NCI-H82 (cell line): ENCODE measurements at places on chromosomes 7 and 10.

- peak; percentile 53 for DNase-seq
These were observed 68.4 kb upstream of the TMEM229A start for GRCh38 chr7:124101173-124101768.

GRCh38 chr7:90613088-90613498 is 17.0 kb downstream of the CDK14 start:
- no peak for DNase-seq

- peak; percentile 63 for DNase-seq
These were observed 562 bp downstream of the GRK5 start for GRCh38 chr10:119207713-119208552.

DNA sequence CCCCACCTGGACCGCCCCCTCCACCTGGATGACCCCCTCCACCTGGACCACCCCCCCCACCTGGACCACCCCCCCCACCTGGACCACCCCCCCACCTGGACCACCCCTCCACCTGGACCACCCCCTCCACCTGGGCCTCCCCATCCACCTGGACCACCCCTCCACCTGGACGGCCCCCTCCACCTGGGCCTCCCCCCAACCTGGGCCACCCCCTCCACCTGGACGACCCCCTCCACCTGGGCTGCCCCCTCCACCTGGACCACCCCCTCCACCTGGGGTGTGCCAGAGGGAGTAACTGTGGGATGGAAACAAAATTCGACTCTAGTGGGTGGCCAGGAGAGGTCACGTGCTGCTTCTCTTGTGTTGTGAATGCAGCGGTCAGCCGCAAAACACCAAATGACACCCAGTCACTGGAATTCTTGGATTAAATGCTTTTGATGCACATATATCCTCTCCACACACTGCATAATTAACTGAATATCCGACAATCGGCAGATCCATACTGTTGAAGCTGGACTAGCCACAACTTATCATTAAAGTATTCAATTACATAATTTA is 316.7 kb downstream of the PTPRN2 start:
- no peak for DNase-seq

GRCh38 chr10:93656155-93656554 is 43.8 kb downstream of the PDE6C start:
- no peak for DNase-seq

DNA sequence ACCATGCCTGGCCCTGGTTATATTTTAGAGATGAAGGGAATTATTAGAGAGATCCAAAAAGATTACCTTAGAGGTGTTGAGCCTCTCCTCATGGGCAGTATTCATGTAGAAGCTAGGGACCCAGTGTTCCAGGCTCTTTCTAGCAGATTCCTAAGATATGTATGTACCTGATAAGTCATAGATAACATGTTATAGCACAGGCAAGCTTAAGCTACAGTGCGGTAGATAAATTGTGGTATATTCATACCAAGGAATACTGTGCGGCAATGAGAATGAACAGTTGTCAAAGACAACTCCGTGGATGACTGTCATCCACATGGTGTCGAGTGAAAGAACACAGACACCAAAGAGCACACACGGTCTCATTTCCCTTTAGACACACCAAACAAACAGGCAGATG is 53.1 kb downstream of the TACR2 start:
- no peak for DNase-seq

DNA sequence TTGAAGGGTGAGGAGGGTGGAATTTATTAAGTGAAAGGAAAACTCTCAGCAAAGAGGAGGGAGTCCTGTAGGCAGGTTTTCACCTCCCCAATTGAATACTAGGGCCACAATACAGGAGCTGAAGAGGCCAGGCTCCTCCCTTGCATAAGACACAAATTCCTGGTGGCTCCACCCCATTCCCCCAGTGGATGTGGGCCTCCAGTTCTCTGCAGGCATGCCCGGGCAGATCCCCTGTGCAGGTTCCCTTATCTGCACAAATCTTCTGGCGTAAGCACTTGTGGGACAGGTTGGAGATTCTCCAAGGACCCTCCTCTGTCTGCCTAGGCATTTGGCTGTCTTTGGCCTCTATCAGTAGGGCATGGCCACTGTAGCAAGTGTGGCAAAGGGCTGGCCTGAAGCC is 847.1 kb upstream of the MBL2 start:
- DNase-seq: no peak

GRCh38 chr7:110442381-110442837 is 648.5 kb upstream of the LRRN3 start:
- DNase-seq: peak; percentile 84

GRCh38 chr10:126177417-126178030 is 210.8 kb downstream of the ADAM12 start:
- no peak for DNase-seq

DNA sequence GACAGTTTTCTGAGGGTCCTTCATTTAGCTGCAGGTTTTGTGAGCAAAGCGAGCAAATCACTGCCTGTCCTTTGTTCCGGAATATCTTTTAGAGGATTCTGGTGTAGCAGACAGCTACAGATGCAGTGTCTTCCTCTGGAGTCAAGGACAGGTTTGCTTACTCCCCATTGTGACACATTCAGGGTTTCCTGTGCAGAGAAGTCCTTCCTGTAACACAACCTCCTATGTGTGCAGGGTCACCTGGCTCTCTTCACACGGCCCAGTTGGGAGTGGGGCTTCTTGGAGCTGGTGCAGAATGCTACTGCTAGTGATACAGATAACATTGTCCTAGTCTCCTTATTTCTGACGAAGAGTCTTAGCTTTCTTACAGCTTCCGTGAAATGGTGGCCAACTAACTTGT is 47.9 kb downstream of the RBM33 start:
- DNase-seq: no peak

DNA sequence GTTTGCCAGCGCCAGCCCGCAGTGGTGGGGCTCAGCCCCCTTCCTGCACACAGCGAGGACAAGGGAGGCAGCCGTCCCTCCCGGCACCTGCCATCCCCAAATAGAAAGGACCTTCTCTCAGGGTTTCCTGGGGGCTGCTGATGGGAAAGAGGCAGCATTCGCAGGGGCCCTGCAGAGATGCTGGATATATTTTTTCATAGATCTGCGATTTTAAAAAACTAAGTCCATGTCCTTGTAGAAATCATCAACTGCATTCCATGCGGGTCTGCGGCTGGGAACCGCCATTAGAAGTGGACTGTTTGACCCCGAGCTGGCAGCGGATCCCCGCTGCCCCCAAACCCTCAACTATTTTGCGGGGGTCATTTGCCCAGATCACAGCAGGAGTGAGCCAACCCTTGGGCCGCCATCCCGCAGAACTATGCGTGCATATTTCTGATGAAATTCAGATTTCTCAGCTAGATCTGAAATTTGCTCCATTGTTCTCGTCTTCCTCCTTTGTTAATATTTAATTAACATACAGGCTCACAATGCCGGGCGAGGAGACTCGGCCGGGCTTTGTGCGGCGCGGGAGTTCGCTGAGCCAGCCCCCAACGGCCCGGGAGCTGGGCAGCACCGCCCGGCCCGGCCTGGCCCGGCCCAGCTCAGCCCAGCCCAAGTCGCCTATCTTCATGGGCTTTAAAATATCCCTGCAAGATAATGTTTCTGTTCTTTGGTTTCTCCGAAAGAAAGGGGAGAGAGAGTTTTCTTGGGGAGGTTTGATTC is 2.0 kb downstream of the EN2 start:
- no peak for DNase-seq

GRCh38 chr10:93680412-93681047 is 21.9 kb downstream of the FRA10AC1 start:
- DNase-seq: peak; percentile 83

DNA sequence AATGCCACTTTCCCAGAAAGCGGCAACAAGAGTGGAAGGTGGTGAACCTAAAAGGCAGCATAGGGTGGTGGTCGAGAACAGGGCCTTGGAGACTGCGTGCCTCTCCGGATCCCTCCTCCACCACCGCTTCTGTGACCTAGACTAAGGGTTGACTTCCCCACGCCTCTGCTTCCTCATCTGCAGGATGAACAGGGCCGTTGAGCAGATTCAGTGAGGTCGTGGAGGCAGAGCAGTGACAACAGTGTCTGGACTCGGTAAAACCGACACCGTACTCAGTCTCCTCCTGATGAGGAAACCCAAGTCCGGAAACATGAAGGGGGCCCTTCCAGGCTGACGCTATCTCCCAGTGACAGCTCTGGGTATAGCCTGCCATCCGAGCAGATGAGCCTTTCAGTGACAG is 162.6 kb downstream of the CELF2 start:
- no peak for DNase-seq

DNA sequence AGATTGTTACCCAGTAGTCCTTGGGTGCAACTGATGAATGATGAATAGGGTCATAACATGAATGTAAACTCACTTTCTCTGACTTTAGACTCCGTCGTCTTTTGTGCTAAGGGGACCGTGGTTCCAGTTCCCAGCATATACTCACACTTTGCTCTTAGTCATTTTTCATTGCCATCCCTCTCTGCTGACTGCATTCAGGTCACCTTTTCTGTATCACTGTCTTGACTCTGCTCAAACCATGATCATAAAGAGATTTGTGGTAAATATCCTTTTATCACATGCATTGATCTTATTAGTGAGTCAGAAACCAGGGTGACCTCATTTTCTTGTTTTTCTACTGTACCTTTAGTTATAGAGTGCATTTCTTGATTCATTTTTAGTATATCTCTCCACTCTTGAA is 141.1 kb upstream of the AGR3 start:
- DNase-seq: no peak

GRCh38 chr7:2244404-2244995 is 2.5 kb downstream of the NUDT1 start:
- no peak for DNase-seq

- no peak for DNase-seq
These were observed 92.5 kb upstream of the IKZF1 start for GRCh38 chr7:50212016-50212325.

GRCh38 chr7:112439476-112439875 is 10.8 kb upstream of the IFRD1 start:
- DNase-seq: no peak

GRCh38 chr10:75272896-75273295 is 37.1 kb upstream of the COMTD1 start:
- no peak for DNase-seq

DNA sequence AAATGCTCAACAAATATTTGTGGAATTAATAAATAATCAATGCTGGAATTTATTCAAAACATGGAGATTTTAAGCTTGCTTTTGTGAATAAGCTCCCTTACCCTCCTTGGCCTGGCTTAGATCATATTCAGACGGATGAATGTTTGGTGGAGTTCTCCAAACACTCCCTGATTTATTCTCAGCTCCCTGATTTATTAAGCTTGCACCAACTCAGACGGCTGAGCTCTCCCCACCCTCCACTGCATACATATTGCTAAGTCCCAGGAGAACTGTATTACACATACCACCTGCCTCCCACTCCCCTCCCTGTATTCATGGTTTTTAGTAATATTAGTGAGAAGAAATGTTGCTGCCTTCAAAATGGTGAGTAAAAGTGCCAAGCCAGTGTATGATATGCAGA is 1057.5 kb downstream of the SORCS3 start:
- no peak for DNase-seq

- no peak for DNase-seq
These were observed 7.3 kb upstream of the ZNF22 start for GRCh38 chr10:44993226-44993921.

DNA sequence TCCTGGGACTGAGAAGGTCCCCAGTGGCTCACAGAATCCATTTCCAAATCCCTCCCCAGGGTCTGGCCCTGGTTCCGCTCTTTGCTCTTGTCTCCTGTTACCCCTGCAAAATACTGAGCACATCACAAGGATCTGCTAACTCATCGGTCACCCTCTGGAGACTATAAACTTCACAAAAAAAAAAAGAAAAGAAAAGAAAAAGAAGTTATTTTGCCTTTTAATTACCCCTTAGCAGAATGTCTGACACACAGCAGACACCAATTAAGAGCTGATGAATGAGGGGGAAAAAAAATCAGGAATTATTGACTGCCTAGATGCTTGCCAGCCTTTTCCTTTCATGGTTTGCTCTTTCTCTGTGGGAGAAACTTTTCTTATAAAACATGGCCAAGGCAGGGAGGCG is 578.7 kb downstream of the GRID1 start:
- no peak for DNase-seq

DNA sequence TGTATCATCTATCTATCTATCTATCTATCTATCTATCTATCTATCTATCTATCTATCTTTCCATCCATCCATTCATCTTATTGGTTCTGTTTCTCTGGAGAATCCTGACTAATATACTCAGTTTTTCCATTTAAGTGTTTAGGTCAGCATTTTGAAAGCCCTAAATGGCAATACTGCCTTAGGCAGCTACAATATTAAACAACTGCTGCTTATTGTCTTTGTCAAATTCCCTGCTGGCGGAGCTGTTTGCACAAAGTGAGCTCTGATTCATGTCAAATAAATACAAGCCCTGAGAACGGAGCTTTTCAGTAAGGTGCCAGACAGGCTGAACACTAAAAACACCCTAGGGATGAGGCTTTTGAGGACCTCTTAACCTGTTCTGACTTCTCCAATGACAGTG is 7.1 kb upstream of the KLHL7 start:
- DNase-seq: no peak

DNA sequence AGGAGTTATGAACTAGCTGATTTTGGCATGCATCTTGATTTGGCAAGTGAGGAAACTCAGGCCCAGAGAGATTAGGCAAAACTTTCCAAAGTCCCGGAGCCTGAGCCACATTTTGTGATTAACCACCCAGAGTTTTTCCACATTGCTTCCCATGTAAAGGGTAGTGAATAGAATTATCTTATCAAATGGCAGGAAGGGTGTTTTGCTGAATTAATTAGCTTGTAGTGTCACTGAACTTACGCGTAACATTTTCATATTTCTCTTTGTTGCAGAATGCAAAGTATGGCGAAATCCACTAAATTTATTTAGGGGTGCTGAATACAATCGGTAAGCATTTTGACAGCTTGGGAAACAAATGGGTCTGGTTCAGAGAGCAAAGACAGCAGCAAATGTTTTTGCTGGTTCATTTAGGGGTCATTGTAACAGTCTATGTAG is 176.2 kb downstream of the ST7 start:
- no peak for DNase-seq

DNA sequence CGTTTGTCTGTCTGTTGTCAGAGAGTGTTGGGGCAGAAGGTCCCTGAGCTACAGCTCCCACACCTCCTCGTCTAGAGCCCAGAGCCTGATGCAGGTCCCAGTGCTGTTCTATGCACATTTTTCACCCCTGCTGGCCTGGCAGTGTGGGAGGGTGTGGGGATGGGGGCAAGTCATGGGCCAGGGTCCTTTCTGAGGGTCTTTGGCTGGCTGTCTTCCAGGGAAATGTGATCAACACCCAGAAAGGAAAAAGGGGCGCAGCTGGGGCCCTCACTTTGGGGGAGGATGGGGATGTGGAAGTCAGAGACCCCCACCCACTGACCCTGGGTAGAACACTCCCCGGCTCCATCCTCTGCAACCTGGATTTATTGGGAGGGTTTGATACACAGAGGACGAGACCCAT is 50.0 kb upstream of the ZNF716 start:
- DNase-seq: no peak

GRCh38 chr7:134420424-134421125 is 38.3 kb downstream of the AKR1B1 start:
- DNase-seq: peak; percentile 87

DNA sequence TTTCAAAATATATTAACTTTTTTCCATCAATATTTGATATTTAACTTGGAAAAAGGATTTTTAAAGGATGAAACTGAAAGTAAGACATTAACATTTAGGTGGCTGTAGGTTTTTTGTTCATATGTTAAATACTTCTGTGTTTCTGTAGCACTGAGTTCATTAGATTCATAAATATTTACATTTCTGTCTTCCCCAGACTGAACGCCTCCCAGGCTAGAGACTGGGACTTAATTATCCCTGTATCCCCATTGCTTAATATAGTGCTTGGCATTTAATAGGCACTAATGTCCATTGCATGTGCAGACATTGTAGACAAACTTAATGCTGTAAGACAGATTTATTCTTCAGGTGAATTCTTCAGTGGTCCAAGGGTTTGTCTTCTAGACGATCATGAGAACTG is 7.4 kb downstream of the PTPN12 start:
- DNase-seq: no peak

- no peak for DNase-seq
These were observed 46.2 kb upstream of the DLX6 start for GRCh38 chr7:96959135-96959534.
